ENCODE measurements at places on chromosomes 7 and 10.

GRCh38 chr7:125555916-125556315, 626.3 kb upstream of the POT1 start:
- DNase-seq: no peak

GRCh38 chr7:4244041-4244440, 438.1 kb upstream of the FOXK1 start:
- DNase-seq: no peak

- no peak for DNase-seq
These were observed 17.0 kb upstream of the MMP21 start for GRCh38 chr10:125792342-125793300.

- DNase-seq: no peak
These were observed 402.8 kb upstream of the PCDH15 start for GRCh38 chr10:55203874-55204273.

GRCh38 chr7:72072901-72073300, 339.2 kb downstream of the CALN1 start:
- no peak for DNase-seq

GRCh38 chr7:24152877-24153472, 131.0 kb upstream of the NPY start:
- no peak for DNase-seq

DNA sequence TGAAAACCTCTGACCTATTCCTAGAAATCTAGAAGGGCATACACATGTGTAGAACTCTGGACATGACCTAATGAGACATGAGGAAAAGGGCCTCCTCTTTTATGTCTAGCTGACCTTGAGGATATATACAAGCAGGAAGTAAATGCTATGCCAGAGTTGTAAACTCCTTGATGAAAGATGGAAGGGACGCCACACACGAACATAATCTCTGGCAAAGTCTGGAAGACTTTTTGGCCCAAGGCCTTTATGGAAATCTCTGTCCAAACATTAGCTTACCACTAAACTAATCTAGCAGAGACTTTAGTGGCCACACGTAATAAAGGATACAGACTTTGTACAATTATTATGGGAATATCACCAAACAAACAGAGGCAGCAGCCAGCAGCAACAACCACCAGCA, 138.1 kb upstream of the THSD7A start:
- DNase-seq: no peak

DNA sequence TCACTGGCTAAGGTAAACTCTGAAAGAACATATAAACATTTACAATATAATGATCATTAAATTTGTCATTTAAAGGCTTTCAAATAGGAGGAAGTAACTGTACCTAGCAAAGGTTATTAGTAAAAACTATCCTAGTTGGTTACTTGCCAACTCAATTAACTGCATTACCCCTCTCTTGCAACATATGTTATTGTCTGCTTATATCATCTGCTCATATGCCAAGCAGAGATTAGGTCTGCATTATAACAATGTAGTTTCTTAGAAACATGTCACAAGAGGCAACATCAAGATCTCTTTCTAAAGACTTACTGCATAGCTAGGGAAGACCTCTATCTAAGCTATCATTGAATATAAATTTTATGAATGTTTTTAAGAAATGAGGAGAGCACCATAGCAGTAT, 132.5 kb downstream of the RELN start:
- no peak for DNase-seq

GRCh38 chr7:93836116-93836515, 54.4 kb downstream of the TFPI2 start:
- DNase-seq: no peak

- no peak for DNase-seq
These were observed 376 bp downstream of the GNA12 start for GRCh38 chr7:2843711-2844152.
